Stimulated activated CD4-positive, alpha-beta T cell treated with anti-CD3 and anti-CD28 coated beads, Interleukin-12 subunit alpha, Interleukin-12 subunit beta, amount 100 ng/mL, for 4 hours (primary cell): ENCODE measurements at places on chromosomes 16 and 17.

DNA sequence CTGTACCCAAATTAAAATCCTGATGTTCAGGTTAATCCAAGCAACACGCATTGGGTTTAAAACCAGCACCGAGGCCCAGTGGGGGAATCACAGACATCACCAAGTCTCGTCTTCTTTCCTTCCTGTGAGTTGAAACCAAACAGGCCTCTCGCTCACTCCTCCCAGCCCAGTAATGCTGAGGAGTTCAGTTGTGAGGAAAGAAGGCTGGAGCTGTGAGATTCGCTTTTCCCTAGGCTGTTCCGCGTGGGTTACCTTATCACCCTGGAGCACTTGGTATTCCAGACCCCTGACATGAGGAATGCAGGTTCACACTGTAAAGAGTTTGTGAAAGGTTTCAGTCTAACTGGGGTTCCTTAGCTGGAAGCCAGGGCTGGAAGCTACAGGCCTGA is 20.8 kb downstream of the CIBAR2 start:
- DNase-seq, result no peak

GRCh38 chr17:66340720-66341119 is 38.3 kb downstream of the PRKCA start:
- no peak for DNase-seq

GRCh38 chr16:68768175-68768574 is 31.1 kb downstream of the CDH1 start:
- DNase-seq, result no peak

DNA sequence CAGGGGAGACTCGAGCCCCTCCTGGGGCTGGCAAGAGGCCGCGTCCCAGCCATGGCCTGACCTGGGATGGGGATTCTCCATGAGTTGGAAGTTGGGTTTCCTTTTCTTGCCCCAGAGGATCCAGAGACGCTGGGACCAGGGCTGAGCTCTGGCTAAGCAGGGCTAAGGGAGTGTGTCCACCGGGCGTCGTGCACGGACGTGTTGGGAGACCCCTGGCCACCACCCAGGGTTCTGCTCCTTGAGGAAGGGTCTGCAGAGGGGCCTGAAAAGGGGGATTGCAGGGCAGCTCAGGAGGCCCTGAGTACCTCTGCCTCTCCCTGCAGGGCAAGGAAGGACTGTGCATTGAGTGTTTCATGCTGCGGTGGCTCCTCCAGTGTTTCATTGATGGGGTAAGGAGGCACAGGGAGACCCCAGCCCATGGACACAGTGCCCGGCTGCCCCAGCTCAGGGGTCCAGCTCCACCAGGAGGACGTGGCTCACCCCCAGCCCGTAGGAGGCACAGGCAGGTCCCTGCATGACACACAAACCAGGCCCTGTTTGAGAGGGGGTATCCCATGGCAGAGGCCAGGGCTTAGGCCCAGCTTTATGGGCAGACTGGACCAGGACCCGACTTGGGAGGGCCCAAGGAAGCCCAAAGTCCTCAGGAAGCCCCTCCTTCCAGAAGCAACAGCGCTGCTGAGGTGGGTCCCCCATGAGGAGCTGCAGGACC is 47.5 kb downstream of the USP22 start:
- no peak for DNase-seq

DNA sequence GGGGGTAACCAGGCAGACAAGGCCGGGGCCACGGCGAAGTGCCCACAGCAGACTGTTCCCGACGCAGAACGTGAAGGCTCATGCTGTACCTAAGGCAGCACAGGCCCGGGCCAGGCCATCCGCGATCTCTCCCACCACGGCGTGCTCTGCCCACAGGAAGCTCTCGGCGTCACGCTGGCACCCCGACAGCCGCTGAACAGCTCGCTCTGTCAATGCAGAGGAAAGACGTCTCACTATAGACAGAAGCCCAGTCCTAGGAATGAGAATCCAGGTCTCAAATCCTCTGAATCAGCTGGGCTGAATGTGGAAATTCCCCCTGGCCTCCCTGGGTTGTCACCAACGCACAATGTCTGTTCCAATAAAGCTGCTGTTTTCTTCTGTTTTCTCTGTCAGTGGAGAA is 21.4 kb downstream of the SERPINF1 start:
- DNase-seq, result no peak

GRCh38 chr16:69827524-69827923 is 65.4 kb downstream of the WWP2 start:
- no peak for DNase-seq

DNA sequence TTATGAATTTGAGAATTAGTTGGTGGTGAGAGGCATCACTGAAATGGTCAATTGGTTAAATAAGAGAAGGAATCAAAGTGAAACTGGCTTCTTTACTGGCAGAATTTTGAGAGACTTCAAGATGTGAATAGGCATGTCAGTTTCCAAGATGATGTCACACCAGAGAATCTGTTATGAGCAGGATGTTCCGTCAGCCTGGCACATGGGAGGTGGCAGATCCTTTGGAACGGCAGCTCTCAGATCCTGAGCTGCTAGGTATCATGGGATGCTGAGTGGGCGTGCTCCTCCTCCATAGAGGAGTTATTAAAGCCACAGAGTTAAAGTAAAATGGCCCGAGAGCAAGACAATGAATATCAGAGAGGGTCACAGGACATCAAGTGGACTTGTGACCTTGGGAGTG is 444.3 kb upstream of the HSBP1 start:
- no peak for DNase-seq

DNA sequence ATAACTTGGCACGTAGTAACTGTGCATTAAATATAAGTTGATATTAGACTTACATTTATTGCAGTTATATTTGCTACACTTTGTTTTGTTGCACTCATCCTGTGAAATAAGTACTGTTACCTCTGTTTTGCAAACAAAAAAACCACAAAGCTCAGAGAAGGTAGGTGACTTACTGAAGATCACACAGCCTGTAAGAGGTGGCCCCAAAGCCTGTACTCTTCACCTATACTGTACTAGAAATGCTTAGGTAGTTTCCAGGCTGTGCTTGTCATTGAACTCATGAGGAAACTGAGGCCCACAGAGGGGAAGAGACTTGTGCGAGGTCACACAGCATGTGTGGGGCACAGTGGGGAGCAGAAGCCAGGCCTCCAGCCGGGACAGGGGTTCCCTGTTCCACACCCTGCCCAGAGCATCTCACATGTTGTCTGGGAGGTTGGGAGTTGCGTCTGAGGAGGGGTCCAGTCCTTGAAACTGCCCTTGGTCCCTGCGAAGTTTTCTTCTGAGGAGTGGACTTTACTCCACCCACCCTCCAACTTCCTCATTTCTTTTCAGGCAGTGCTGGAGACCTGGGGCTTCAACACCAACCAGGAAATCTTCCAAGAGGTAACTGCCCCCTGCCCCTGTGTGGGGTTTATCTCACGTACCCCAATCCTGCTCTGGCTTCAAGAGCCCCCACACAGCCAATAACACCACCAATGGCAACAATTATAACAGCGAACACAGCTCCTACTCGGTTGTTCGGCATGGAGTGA is 13.0 kb downstream of the CETP start:
- no peak for DNase-seq

GRCh38 chr17:66704858-66705520 is 129.9 kb upstream of the CACNG5 start:
- no peak for DNase-seq

- DNase-seq, result peak; percentile 41
Observed at GRCh38 chr17:48541577-48542113, 3.3 kb downstream of the HOXB2 start.

DNA sequence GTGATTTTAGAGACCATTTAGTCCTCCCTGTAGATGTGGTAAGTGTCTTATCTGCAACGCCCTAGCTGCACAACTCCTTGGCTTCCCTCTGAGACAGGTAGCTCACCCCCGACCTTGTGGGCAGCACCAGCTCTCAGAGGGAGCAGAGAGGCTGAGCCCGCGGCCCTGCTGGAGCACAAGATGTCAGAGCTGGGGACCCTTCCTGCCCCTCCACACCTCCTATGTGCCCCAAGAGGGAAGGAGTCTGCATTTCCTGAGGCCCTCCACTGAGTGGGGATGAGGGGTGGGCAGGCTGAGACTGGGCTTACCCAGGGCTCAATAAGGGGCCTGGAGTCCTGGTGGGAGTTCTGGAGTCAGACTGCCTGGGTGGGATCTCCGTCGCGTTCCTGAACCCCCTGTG is 12.2 kb upstream of the ADGRG1 start:
- no peak for DNase-seq

GRCh38 chr16:56068816-56069215 is 122.5 kb upstream of the GNAO1 start:
- DNase-seq, result no peak

DNA sequence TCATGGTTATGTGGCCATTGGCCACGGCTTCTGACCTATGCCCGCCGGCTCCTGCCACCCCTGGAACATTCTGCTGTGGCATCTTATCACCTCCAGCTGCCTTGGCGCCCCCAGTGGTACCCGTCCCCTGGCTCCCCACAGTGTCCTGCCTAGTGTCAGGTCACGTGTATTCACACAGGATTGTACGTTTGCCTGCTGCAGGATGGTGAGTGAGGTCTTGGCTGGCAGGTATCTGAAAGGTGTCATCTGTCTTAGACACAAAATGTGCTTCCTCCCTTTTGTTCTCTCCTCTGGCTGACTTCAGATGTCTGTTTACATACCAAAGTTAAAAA is 24.9 kb downstream of the DBNDD1 start:
- DNase-seq, result no peak

DNA sequence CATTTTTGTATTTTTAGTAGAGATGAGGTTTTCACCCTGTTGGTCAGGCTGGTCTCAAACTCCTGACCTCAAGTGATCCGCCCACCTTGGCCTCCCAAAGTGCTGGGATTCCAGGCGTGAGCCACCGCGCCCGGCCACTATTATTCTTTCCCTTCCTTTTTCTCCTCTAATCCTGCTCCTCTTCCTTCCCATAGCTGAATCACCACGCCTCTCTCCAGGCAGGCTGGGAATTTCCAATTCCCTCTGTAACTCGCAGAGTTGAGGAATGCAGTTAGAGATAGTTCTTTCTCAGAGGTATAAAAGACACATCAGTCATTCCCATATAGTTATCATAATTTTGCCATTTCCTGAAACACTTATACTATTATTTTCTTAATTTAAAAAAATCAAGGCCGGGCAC is 11.2 kb downstream of the METTL16 start:
- no peak for DNase-seq

GRCh38 chr17:77254951-77255825 is 114.4 kb downstream of the SEC14L1 start:
- no peak for DNase-seq

DNA sequence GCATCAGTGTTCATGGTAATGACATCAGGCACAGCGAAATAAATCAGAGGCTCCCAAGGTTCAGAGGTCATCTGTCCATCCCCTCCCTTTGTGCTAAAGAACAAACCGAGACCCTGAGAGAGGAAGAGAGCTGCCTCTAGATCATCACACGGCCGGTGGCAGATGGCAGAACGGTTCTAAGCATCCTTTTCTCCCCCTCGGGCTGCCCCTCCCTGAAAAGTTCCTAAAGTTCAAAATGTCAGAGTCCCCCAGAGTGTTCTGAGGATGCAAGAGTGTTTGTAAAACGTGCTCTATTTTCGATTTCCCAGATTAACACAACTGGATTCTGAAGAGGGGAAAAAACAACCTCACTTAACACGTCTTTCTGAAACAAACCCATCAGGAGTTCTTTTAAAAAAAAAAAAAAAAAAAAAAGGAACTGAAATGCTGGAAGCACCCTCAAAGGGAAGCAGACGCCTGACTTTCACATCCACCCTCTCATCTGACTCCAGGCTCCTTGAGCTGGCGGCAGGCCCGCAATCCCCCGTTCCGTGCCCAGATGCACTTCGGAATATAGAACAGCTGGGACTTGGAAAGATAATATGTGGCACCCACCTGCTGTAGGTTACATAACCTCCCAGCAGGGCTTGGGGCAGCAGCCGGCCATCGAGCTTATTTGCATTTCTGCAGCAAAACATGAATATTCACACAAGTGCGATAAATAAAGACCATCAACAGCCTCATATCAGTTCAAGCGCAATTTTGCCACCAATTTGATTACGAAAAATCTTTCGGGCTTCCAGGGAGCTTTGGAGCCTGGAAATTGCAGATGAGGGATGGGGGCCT is 115.5 kb upstream of the SMURF2 start:
- no peak for DNase-seq

GRCh38 chr16:27678955-27679354 is 129.0 kb downstream of the KATNIP start:
- no peak for DNase-seq

- no peak for DNase-seq
Observed at GRCh38 chr16:16140537-16140936, 82.8 kb downstream of the ABCC6 start.

GRCh38 chr16:65950211-65950610 is 416.3 kb upstream of the CDH5 start:
- DNase-seq, result no peak

DNA sequence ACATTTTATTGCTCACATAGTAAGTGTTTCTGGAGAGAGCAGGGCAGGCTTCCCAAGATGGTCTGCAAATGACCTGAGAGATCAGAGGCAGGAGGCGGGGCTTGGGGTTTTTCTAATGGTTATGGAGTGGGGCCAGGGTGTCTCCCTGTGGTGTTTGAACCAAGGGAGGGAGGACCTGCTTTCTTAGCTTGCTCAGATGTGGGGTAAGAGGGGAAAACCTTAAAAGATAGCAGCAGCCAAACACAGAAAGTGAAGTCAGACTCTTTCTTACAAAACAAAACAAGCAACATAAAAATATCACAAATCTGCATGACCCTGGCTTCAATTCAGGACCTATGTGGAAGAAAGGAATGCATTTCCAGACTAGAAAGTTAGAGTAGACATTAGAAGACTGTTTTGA is 22.9 kb upstream of the DNAJA2 start:
- DNase-seq, result no peak

DNA sequence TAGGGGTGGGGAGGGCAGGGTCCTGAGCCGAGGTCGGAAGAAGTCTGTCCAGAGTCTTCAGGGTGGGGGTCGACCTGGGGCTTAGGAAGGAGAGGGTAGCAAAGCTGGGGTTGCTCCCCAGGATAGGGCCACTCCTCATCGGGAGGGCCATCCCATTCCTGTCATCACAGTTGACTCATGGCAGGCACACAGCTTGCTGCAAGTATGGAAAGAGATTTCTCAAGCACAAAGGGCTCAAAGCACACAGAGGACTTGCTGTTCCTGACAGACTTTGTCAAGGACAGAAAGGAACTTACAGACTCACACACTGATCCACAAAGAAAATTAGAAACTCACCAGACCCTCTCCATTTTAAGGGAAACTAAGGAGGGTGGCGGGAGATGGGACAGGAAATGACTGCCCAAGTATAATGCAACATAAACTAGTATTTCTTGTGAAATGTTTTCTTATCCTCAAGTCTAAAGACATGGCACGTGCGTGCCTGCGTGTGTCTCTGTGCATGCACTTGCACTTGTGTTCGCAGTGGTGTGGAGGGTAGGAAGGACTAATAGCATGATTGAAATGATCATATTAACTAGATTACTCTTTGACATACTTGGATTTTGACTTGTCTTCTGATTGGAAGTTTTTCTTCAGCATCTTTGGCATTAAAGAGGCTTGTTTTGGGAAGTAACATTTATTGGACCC is 2.4 kb downstream of the AOC2 start:
- no peak for DNase-seq
